ENCODE measurements at places on chromosomes 11 and 22. TPM values are rescaled to one million over a fixed set of nuclear protein-coding genes. Genes with fewer than 3 reads are reported as not detected.

DNA sequence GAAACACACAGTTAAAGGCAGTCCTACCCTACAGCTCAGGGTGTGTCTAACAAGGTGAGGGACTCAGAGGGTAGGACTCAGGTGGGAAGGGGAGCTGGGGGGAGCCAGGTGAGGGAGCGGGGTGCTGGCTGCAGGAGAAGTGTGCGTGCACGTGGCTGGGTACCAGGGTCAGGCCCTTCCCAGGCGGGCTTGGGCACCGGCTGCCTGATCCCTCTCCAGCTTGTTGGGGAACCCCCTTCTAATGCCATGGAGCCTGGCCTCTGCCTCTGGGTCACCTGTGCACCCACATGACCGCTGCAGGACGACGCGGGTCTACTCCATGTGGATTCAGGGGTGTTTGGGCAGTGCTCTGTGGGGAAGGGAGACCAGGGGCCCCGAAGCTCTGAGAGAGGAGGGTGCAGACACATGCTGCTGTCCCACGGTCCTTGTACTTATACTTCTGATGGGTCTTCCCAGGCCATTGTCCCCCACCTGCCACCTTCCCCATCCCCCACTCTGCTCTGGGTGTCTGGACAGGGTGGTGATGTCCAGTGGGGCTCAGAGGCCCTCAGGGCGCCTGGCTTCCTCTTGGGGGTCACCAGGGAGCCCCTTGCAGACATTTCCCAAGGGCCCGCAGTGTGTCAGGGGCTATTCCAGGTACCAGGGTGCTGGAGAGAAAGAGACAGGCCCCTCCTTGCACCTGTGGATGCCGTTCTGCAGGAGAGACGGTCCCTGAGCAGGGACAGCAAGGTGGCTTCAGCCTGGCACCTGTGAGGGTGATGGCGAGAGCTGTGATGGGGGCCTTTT lies 10.4 kb upstream of the MRGPRD start:
- DNase-seq = no peak

DNA sequence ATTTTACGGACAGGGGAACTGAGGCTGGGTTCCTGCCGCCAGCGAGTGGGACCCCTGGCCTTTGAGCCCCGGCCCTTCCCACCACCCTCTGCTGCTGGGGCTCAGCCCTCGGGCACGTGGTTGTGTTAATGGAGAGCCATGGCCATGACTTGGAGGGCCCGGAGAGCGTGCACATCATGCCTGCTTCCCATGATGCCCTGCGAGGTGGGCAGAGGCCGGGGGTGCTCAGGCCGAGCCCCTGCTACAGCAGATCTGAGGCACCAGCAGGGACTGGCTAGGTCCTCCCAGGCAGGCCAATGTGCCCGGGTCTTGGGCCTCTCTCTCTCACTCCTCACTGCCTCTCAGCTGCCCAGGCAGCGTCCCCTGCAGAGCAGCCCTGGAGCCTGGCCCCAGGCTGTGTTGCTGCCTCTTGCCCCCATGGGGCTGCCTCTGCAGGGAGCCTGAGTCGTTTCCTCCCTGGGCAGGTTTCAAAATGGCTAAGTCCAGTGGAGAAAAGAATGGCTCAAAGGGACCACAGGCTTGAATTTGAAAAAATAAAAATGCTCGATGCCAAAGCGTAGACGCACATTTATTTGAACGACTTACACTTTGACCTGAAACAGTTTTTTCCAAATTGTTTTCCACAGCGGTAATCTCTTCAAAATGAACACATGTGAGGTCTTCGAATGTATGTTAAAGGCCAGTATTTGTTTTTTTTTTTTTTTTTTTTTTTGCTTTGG lies 72.6 kb upstream of the CLDN5 start:
- DNase-seq = no peak

DNA sequence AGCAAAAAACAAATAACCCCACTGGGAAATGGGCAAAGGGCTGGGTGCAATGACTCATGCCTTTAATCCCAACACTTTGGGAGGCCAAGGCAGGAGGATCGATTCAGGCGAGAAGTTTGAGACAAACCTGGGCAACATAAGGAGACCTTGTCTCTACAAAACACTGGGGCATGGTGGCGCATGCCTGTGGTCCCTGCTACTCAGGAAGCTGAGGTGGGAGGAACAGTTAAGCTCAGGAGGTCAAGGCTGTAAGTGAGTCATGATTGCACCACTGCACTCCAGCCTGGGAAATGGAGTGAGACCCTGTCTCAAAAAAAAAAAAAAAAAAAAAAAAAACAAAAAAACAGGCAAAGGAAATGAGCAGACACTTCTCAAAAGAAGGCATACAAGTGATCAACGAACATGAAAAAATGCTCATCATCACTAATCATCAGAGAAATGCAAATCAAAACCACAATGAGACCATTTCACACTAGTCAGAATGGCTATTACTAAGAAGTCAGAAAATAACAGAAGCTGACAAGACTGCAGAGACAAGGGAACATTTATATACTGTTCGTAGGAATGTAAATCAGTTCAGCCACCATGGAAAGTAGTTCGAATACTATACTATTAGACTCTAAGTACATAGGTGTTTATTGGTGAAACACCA lies 48.2 kb upstream of the SMCO4 start:
- peak; percentile 75 for DNase-seq

DNA sequence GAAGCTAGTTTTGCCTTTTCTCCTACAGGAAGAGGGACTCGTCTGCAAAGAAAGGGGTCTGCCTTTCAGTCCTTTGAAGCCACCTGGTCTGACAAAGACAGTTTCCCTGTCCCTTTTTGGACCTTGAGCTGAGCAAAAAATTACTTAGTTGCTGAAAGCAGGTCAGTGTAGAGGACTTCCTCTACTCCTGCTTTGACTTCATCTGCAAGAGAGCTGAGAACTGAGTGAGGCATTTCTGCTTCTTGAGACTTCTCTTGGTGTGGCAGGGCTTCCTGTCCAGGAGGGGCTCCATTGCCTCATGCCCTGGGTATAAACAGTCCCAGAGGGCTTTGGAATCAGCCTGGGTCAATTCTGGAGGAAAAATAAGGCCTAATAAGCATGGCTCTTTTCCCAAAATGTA lies 73.1 kb downstream of the ZNRF3 start:
- no peak for DNase-seq

Gene SLC22A12
- total RNA-seq = not detected

GRCh38 chr11:119041821-119042514 lies 11.3 kb upstream of the SLC37A4 start:
- DNase-seq = no peak

Gene OR56A1
- total RNA-seq = not detected

Gene FUT4
- total RNA-seq = not detected

Gene SCT
- total RNA-seq = not detected

DNA sequence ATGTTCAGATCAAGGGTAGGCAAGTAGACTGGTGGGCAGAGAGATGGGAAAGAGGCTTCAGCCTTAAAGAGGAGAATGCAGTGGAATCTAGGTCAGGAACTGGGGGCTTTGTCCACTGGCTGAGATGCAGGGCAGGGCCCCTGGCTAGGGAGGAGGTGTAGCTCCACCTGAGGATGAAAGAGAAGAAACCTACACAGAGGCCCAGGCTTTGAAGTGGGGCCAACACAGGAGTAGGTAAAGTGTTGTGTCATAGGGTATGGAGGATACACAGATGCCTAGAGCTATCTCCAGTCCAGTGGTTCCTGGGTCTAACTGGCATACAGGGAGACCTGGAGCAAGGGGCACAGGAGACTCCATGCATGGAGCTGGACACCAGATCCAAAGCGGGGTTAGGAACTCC lies 73.5 kb downstream of the RASSF10 start:
- no peak for DNase-seq
